Left colon (tissue), 2 donors: ENCODE measurements at places on chromosomes 3 and 15. TPM values are rescaled to one million over a fixed set of nuclear protein-coding genes. Genes with fewer than 3 reads are reported as not detected.

The GOLGA8K gene
- total RNA-seq, result not detected

The CASR gene
- total RNA-seq, result 0.55 TPM

The PTX3 gene
- 2.1 TPM for total RNA-seq

The GOLGA8Q gene
- total RNA-seq, result not detected

The CLRN1 gene
- not detected for total RNA-seq

The CPN2 gene
- not detected for total RNA-seq

The LMAN1L gene
- total RNA-seq, result 0.40 TPM

DNA sequence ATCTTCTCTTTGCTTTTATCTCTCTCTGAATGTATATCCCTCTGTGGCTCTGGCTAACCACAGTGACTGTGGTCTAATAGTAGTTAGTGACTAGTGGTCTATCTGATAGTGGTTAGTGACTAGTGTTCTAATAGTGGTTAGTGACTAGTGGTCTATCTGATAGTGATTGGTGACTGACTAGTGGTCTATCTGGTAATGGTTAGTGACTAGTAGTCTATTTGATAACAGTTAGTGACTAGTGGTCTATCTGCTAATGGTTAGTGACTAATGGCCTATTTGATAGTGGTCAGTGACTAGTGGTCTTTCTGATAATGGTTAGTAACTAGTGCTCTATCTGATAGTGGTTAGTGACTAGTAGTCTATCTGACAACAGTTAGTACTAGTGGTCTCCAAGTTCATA lies 110.5 kb downstream of the MDFIC2 start:
- DNase-seq, result no peak

DNA sequence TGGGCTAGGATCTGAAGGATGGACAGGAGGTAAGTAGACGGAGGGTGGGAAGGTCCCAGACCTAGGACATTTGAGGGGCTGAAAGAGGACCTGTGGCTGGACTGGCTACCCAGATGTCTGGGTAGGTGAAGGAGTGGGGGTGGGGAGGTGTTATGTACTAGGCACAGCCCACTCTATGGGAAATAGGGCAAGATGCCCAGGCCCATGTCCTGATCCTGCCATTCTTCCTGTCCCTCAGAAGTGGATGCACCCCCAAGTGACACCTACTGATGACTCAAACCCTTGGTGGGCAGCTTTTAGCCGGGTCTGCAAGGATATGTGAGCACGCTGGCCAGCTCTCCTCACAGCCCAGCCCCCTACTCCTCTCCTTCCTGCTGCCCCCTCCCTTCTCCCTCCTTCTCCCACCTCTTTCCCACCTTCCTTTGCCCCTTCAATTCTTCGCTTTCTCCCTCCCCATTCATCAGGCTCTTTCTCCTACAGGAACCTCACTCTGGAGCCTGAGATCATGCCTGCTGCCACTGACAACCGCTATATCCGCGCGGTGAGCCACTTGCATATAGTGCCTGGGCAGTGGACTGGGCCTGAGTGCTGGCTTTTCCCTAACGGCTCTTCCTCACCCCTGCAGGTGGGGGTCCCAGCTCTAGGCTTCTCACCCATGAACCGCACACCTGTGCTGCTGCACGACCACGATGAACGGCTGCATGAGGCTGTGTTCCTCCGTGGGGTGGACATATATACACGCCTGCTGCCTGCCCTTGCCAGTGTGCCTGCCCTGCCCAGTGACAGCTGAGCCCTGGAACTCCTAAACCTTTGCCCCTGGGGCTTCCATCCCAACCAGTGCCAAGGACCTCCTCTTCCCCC lies 5.2 kb downstream of the ACY1 start:
- no peak for DNase-seq

DNA sequence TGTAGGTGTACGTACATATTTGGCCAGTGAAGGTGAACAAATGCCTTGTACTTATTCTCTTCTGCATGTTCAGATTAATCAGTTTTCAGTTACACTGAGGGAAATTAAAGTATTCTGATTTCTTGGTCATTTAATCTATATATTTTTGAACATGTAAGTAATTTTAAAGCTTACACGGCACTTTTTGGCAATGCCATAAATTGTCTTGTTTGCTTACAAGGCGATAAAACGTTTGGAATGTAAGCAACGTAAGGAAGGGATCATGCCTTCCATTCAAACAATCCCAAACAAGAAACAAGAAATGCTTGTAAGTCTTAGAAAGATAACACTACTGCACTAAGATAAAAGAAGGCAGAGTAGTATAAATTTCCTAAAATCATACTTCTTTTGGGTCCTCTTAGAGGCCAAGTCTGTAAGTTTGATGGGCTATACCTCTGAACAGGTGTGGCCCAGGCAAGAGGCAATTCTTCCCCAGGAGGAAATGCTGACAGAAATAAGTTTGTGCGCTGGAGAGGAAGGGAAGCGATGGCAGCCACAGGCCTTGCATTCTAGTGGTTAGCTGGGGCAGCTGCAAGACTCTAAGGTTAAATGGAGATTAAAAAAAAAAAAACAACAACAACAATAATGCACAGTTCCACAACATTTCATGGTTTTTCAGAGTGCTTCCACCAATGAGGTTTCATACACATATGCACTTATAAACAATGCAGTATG lies 73.8 kb downstream of the GOLIM4 start:
- no peak for DNase-seq

GRCh38 chr15:87763837-87764236 lies 492.7 kb downstream of the NTRK3 start:
- DNase-seq, result no peak

- peak; percentile 76 for DNase-seq
Observed at GRCh38 chr3:108406661-108407206, 103.7 kb downstream of the MYH15 start.

GRCh38 chr3:89617706-89618105 lies 510.3 kb downstream of the EPHA3 start:
- no peak for DNase-seq

GRCh38 chr3:31064021-31064420 lies 169.6 kb upstream of the GADL1 start:
- DNase-seq, result no peak

- DNase-seq, result no peak
Observed at GRCh38 chr3:99246010-99246654, 344.6 kb upstream of the DCBLD2 start.

DNA sequence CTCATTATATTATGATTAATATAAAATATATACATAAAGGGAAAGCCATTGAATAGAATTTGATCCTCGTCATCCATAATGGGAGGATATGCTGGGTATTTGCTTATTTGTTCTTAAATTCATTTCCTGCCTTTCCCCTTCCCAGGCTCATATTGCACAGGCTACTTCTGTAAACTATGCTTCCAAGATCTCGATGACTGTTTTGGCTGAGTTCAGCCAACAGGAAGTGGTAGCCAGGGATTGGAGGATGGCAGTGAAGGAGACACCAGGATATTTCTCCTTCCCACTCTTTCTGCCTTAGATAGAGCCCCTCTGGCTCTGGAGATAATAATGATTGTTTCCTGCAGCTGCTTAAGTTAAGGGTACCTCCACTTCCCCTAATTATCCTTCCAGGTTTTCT lies 44.3 kb upstream of the DYNC1LI1 start:
- DNase-seq, result no peak

GRCh38 chr3:98650971-98651779 lies 57.8 kb upstream of the CPOX start:
- DNase-seq, result no peak

DNA sequence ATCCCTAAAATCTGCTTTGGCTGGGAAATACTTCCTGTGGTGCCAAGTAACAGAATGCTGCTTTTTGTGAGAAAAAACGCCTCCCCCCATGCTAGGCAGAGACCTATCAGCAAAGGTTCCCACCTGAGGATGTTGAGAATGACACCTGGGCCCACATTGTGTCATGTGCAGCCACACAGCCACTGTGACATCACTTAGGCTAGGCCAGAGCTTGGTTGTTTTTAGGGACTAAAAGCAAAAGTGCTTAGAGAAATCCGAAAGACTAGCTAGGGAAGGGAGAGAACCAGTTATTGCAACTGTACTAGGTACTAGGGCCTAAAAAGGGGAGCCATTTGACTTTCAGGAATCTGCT lies 6.2 kb downstream of the ZDHHC3 start:
- DNase-seq, result no peak

DNA sequence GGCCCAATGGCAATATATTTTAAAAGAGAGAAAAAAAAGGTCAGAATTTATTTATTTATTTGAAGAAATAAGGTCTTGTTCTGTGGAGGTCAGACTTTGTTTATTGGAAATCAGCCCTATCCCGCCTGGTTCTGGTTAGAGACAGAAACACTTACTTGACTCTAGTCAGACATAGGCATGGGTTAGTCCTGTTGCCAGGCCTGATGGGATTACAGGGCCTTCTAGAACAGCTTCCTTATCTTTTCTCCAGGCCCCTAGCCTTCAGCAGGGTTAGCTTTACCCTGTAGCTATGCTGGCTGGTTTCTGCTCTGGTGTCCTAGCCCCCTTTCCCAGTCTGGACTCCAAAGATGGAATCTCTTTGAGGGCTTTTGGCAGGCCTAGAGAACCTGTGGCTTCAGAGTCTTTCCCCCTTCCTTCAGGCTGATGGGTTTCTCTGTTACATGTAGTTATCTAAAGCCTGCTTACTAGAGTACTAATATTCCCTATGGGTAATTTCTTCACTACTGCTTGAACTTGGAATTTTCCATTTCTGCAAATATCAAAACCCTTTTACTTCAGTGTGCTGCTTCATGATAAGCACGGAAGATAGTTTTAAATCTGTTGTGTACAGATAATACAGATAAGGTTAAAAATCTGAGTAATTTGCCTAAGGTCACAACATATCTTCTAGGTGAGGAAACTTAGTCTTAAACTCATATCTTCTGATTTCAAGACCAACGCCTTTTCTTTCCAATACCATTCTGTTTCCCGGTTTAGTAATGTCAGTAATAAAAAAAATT lies 10.6 kb downstream of the IREB2 start:
- DNase-seq, result no peak

- no peak for DNase-seq
Observed at GRCh38 chr3:14366248-14366647, 36.2 kb upstream of the SLC6A6 start.

DNA sequence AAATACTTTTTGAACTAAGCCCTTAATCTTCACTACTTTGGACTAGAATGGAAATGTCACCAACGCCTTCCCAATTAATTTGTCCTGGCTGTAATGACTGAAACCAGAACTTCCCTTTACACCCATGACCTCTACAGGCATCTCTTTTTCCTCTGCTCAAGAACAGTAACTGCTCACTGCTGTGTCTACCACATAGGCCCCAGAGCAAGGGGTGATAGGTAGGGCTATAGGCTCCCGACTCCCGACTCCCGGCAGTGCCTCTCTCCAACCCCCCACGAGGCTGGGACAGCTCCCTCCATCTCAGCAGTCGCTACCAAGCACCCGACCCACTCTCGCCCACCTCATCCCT lies 384 bp upstream of the LEKR1 start:
- no peak for DNase-seq
